ENCODE measurements at places on chromosomes 13 and 19.
A peak's percentile ranks its signal among the peaks of the same experiment; 100 is the strongest.

- no peak for DNase-seq
These were observed 108.7 kb downstream of the TEX29 start for GRCh38 chr13:111429064-111429558.

- DNase-seq = no peak
These were observed 28.0 kb downstream of the CHST8 start for GRCh38 chr19:33649627-33650305.

GRCh38 chr13:29887030-29887557 lies 36.7 kb upstream of the UBL3 start:
- DNase-seq = no peak

DNA sequence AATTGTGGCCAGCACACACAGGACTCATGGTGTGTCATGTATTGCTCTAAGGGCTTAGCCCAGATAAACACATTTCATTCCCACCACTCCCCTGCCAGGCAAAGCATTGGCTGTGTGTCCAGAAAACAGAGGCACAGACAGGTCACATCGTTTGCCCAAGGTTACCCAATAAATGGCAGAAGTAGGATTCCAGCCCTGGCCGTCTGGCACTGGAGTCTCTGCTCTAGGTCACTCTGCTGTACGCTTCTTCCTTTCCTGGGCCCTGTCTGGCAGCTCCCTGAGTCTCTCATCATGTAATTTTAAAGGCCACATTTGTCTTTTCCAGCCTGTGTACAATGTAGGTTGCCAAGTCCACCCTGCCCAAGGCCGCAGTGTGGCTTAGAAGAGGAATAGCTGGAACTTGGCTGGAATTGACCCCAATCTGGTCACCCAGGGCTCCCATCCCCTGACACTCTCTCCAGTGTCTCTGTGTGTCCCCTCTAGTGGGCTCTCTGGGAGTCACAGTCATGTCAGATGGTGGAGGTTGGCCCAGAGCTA lies 264.5 kb upstream of the TSHZ3 start:
- no peak for DNase-seq

- no peak for DNase-seq
These were observed 6.2 kb downstream of the NPHS1 start for GRCh38 chr19:35846038-35846668.

- no peak for DNase-seq
These were observed 2.7 kb downstream of the TPP2 start for GRCh38 chr13:102599426-102600012.

GRCh38 chr13:29753618-29754472 lies 96.6 kb downstream of the UBL3 start:
- DNase-seq = no peak

DNA sequence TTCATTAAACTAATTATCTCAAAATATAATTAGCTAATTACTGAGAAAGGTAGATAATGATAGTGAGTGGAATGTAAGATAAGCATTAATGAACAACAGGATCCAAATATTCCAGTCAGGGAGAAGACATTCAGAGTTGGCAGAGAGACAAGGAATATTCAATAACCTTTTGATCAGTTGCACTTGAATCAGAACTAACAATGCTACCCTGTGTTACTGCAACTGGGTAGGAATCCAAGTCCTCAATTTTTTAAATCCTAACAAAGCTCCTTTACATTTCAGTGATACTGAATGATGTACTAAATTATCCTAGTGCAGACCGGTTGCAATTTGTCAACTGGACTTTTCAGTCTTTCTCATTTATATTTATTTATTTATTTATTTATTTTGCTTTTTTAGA lies 107.1 kb upstream of the MIR17HG start:
- DNase-seq = no peak

DNA sequence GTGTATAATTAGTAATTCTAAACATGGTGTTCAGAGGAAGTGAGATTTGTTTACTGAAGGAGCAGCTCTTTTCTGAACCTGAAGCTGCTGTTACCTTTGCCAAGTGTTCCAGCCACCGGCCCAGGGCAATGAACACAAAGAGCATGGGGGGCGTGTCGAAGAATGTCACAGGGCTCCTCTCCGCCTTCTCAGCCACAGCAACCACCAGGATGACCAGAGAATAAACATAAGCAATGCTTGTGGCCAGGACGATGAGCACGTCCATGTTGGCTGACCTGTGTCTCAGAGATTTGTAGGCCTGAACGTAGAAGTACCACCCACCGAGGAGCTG lies 53.1 kb downstream of the ATP7B start:
- DNase-seq = no peak

DNA sequence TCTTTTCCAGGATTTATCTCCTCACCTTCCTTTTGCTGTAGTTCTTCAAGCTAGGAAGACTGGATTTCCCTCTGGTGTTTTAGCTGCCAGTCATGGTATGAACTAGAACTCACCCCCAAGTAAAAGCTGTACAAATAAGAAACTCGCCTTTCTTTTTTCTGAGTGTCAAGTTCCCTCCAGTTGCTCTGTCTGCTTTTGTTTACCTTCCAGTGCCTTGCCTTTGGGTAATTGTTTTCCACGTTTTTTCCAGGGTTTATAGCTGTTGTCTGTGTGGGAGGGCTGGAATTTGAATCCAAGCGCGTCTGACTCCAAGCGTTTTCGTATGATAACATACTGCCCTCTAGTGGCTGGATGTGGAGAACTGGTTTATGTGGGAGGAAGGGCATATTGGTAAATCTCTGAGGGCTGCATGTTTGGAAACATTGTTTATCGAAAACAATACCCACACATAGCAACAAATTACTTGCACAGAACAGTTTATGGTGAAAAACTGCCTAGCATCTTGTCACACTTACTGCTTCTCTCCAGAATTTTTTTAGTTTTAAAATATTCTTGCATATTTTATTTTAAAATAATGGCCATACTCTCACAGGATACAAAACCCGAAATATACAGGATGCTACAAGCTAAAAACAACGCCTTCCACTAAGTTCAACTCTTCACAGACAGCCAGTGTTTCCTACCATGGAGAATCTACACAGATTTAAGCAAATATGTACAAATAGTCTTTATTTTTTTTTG lies 19.2 kb downstream of the RCN3 start:
- peak; percentile 92 for DNase-seq

GRCh38 chr13:96650301-96650886 lies 343.9 kb downstream of the OXGR1 start:
- DNase-seq = no peak

- DNase-seq = no peak
These were observed 104.6 kb upstream of the IPO5 start for GRCh38 chr13:97848886-97849285.

DNA sequence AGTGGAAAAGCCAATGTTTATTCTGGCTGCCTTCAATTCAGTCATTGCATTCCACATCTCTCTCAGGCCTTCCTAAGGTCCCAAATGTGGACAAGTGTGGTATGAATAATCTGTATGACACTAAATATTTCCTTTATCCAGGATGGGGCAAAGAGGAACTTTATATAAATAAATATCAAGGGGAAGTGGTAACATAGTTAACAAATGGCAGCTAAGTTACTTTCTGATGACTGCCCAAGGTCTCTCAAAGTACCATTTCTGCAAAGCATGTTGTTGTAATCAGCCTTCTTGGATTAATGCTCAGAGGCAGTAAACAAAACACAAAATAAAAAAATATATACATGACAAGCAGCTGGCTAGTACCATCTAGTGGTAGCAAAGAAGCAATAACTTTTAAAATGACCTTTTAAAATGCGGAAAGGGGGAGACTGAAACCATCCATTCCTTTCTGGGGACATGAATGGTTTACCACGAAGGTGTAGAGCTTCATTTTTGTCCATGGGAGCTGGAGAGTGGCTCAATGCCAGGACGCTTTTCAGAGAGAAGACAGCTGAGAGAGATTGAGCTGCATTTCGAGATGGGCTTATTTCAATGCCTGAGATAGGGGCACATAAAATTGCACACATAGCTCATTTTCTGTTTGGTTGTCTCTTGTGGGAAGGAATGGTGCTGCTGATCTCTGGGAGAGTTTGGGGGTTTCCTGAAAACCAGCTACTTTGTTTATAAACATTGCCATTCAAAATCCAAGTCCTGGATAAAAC lies 259.2 kb downstream of the RFC3 start:
- DNase-seq = no peak

DNA sequence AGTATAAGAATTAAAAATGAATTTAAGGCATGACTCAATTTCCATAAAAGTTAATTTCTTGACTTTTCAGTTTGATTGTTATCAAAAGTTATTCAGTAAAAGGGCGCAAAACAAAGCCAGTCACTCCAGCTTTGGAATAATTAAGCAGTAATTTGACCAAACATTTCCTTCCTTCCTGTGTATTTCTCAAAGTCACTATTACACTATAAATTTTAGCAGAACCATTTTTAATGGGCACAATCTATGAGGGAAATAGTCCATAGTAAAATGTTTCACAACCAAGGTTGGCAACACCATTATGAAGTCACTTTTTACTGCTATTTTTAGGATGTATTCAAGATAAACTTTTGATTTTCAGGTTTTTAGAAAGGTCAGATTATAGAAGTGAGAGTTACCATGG lies 91.0 kb downstream of the DACH1 start:
- no peak for DNase-seq

- no peak for DNase-seq
These were observed 95.1 kb downstream of the RAB20 start for GRCh38 chr13:110466266-110466915.

DNA sequence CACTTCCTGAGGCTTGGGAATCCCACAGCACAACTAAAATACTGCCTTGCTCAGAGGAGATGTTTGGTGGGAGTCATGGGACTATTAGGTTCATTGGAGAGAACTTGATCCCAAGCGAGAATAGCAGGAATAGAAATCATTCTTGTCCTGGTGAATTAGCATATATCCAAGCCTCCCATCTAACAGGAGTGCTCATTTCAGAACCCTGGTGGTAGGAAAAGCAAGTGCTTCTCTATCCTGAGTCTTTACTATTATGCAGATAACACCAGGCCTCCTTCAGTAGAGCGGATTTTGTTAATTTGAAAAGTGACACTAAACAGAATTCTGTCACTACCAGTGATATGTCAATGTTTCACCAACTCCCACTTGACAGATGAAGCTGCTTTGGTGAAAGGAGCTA lies 199.5 kb downstream of the ATP8A2 start:
- no peak for DNase-seq

DNA sequence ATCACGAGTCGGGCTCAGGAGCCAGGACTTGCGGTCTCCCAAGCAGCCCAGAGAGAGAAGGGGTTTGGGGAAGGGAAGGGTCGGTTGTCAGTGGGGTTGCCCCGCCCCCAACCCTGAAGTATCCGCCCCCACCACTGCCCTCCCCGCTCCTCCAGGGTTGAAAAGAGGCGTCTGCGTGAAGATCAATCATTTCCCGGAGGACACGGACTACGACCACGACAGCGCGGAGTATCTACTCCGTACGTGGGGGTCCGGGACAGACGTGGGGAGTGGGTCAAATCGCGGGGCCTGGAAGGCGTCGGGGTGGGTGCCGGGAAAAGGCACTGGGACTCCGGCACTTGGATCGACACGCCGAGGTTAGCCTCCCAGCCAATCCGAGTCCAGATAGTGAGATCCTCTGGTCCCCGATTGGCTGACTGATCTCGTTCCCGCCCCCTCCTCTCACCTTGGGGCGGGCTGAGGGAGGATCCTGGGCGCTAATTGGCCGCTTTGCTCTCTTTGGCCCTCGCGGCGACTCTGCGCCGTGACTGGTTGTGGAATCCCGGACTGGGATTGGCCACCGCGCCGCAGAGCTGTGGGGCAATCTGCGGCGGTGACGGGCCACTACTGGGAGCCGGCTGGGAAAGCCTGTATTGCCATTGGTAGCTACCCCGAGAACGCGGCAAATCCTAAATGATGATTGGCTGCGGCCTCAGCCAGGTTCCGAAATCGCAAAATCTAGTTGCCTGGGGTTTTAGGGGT lies 13.3 kb upstream of the CACNG6 start:
- DNase-seq = peak; percentile 11

- DNase-seq = no peak
These were observed 22.5 kb downstream of the GATAD2A start for GRCh38 chr19:19427944-19428343.

DNA sequence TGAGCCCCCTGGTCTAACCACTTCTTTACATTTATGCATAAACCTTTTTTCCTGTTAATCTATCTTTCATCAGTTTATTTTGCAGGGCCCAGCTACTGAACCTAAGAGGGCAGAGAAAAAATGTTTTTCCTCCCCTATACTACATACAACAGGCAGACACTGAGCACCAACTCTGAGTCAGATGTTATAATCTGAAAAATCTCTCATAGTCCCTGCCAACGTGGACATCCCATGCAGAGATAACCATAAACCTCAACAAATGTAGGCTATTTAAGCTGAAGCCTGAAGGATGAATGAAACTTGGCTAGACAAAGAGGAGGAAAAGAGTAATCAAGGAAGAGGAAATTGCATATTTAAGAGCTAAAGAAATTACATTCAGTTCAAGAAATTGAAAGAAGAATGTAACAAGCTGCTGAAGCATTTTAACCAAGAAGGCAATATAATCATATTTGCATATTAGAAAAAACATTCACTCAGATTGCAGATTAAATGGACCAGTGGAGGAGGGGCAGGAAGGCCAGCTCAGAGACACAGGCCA lies 2.6 kb downstream of the NEK3 start:
- no peak for DNase-seq

- no peak for DNase-seq
These were observed 1.5 kb downstream of the SIGLEC8 start for GRCh38 chr19:51456541-51457290.

DNA sequence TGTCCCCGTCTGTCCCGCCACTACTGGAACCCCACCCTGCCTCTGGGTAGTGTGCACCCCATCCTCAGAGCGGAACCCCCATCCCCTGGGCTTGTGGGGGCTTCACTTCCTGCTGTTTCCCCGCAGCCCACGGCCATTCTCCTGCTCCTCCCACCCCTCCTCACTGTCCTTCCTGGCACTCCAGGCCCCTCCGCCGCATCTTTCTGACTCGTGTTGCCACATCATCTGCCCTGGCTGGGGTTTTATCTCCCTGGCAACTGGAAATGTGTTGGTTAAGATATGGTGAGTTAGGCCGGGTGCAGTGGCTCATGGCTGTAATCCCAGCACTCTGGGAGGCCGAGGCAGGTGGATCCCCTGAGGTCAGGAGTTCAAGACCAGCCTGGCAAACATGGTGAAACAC lies 37.3 kb downstream of the KDM4B start:
- peak; percentile 89 for DNase-seq

GRCh38 chr19:50332244-50333038 lies 3.3 kb upstream of the KCNC3 start:
- DNase-seq = no peak

- DNase-seq = no peak
These were observed 68.6 kb downstream of the ERCC5 start for GRCh38 chr13:102914339-102914930.

DNA sequence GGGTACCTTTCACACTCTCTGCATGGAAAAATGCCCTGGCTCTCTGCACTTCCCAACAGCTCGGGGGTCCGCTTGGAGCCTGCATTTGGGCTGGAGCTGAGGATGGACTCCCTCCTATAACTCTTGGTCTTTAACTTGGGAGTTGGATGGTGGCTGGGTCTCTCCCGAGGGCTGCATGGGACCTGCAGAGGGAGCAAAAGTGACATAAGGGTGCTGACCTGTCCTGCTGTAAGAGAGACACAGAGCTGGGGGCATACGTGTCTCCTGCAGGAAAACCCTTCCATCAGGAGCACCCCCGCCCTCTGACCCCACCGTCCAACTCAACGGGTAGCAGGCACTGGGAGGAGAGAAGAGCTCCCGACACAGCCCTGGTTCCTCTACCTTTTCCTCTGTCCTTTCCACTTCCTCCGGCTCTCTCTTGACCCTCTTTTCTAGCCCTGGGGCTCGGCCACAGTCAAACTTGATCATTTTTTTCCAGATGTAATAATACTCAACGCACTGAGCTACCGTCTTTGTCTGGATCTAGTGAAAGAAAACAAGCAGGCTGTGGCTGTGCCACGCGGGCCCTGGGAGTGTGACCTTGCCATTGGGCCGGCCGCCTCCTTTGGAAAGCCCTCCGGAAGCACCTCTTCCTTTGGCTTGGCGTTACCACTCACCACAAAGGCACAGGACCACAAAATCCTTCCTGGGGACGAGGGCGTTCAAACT lies 6.8 kb upstream of the NAPA start:
- DNase-seq = no peak

Measured in hematopoietic multipotent progenitor cell treated with erythropoietin and hydrocortisone succinate and interleukin-3 and kit ligand, for 17 days (in vitro differentiated cells).